Ecto neural progenitor cell (in vitro differentiated cells): ENCODE measurements at places on chromosomes 13 and 19.

- no peak for DNase-seq
Observed at GRCh38 chr19:51564791-51565190, 6.3 kb upstream of the ZNF175 start.

DNA sequence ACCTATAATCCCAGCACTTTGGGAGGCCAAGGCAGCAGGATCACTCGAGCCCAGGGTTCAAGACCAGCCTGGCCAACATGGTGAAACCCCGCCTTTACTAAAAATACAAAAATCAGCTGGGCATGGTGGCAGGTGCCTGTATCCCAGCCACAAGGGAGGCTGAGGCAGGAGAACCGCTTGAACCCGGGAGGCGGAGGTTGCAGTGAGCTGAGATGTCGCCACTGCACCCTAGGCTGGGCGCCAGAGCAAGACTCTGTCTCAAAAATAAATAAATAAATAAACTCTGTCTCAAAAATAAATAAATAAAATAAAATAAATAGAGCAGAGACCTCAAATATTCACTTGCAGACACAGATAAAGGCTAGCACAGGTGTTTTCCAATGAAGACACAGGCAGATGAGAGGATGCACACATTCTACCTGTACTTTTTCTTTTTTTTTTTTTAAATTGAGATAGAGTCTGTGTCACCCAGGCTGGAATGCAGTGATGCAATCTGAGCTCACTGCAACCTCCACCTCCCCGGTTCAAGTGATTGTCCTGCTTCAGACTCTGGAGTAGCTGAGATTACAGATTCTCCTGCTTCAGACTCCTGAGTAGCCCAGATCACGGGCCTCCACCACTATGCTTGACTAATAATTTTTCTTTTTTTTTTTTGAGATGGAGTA is 2.7 kb upstream of the RPS16 start:
- DNase-seq: no peak

- DNase-seq: no peak
Observed at GRCh38 chr13:64314331-64314730, 2898.7 kb upstream of the PCDH20 start.

DNA sequence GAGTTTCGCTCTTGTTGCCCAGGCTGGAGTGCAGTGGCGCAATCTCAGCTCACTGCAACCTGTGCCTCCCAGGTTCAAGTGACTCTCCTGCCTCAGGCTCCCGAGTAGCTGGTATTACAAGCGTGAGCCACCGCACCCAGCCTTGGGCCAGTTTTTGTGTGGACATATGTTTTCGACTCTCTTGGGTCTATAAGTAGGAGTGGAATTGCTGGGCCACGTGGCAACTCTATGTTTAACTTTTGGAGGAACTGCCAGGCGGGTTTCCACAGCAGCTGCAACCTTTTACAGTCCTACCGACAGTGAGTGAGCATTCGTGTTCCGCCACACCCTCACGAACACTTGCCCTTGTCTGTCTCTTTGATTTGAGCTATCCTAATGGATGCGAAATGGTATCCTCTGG is 44.9 kb downstream of the BICRA start:
- DNase-seq: no peak

DNA sequence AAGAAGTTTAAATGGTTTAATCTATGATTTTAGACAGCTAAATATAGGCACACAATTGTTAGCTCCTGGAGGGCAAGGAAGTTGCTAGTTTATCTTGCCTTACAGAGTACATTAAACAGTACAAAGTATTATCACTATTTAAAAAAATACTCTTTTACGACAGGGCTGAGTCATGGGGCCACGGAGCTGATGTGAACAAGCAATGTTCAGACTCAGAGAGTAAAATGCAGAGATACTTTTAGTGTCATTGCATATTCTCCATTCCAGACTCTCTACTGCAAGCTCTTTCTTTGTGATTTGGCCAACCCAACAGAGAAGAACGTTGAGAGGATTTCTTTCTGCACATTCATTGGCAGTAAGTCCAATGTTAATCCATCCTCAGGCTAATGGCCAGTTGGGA is 352.4 kb downstream of the SPRY2 start:
- no peak for DNase-seq

GRCh38 chr13:36778083-36778671 is 40.8 kb upstream of the RFXAP start:
- peak; percentile 85 for DNase-seq

- DNase-seq: no peak
Observed at GRCh38 chr13:25421612-25422011, 49.8 kb downstream of the ATP8A2 start.

- DNase-seq: no peak
Observed at GRCh38 chr19:48797103-48797502, 13.7 kb downstream of the BCAT2 start.

DNA sequence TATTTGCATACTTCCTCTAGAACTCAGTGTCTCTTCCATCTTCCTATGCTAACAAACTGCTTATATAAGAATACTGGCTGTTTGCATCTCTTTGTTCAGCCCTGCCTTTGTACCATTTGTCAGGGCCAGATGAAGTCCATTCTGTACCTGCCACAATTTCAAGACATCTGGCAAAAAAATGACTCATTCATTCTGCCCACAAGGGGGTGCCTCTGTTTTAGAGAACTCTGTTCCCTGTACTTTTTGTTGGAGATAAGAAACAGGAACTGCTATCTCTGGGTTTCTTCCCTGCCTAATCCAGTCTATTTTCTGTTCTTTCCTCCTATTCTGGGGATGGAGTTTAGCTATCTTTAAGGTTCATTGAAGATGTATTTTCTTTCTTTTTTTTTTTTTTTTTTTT is 23.0 kb downstream of the ZNF568 start:
- no peak for DNase-seq

DNA sequence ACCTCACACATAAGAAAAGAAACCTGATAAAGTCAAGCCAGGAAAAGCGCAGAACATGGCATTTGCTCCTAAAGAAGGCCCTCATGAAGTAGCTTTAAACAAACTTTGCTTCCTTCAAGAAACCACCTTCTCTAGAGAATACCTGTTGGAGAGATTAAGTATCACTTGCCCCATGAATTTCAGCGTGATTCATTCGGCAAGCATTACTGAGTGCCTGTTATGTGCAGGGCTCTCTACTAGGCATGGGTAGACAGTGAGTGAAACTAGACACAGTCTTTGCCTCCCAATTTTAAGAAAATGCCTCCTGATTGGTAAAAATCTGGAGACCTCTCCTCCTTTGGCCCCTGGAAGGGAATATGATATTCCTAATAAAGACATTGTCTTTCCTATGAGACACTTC is 475.8 kb upstream of the NBEA start:
- DNase-seq: no peak

- no peak for DNase-seq
Observed at GRCh38 chr13:71879129-71879535, 12.1 kb upstream of the DACH1 start.

DNA sequence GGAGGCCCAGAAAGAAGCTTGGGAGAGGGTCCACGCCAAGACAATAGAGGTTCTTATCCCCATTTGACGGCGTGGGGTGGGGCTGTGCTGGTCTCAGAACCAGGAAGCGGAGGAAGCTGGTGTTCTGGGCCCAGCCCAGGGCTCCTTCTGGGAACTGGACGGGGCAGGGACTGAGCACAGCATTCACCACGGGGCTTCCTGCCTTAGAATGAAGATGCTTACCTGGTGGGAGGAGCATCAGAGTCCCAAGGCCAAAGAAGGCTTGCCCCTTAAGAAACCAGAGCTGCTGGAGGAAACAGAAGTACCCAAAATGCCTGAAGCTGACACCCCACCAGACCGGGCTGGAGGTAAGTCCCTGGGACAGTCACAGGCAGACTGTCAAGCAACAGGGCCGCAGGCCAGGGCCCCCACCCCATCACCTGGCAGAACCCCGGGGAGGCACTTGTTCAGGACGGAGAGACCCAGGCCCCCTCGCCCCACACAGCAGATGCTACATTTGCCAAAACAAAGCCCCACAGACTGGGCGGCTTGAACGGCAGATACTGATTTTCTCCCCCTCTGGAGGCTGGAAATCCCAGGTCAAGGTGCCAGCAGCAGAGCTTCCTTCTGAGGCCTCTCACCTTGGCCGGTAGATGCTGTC is 17.8 kb upstream of the IGLON5 start:
- DNase-seq: no peak

GRCh38 chr13:35741657-35742056 is 265.2 kb upstream of the MAB21L1 start:
- DNase-seq: no peak

- no peak for DNase-seq
Observed at GRCh38 chr13:66879988-66880387, 350.1 kb downstream of the PCDH9 start.

- DNase-seq: no peak
Observed at GRCh38 chr13:93690139-93690538, 463.5 kb downstream of the GPC6 start.

DNA sequence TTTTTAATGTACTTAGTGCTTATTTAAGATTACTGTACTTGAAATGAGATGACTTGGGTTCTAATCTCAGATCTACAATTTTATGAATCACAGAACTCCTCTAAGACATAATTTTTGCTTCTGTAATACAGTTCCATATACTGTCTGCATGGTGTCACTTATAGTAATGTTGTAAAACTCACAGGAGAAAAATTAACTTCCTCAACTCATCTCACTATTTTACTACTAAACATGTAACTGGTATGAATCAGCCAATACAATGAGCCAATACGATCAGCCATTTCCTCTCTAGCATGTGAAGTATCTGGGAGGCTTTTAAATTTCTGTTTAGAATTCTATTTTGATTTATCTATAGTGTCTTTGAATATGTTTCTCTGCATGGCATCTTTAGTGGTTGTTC is 85.3 kb downstream of the NHLRC3 start:
- DNase-seq: no peak

DNA sequence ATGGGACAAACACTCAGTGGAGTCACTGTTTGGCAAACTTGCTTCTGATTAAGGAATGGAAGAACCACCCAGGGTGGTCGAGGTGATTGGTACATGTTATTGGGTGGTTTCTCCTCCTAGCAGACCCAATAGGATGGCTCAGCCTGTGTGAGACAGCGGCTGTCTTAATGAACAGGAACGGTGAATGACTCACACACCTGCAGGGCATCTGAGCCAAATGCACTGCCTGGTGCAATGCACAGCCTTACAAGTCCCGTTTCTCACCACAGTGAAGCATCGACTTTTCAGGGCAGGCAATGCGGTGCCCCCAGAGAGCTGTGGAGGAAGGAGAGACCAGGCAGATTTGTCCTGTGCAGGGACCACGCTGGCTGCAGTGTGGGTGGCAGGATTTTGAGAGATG is 238.5 kb downstream of the FGF9 start:
- no peak for DNase-seq

GRCh38 chr13:101121608-101122007 is 294.7 kb downstream of the NALCN start:
- no peak for DNase-seq

DNA sequence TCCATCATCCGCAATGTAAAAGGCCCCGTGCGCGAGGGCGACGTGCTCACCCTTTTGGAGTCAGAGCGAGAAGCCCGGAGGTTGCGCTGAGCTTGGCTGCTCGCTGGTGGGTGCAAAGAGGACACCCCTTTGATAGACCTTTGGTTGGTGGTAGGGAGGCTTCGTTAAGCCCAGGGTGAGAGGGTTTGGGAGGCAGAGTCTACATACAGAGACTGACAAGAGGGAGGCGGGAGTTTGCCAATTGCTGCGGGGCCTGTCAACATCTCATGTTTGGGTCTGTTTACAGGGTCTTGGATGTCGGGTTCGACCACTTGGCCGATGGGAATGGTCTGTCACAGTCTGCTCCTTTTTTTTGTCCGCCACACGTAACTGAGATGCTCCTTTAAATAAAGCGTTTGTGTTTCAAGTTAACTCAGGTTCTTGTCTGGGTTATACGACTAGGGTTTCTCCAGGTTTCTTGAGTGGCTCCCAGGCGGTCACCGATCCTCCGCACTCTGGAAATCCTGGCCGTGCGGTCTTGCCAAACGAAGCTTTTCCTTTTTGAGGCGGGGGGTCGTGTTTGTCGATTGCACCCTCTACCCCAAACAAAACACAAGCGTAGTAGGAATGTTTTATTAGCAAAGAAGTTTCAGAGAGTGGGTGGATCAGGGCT is 816 bp downstream of the RPS28 start:
- no peak for DNase-seq

GRCh38 chr19:53600217-53600616 is 31.6 kb upstream of the DPRX start:
- no peak for DNase-seq

- peak; percentile 15 for DNase-seq
Observed at GRCh38 chr13:110424569-110425443, 117.7 kb downstream of the COL4A2 start.

GRCh38 chr19:732148-733069 is 18.5 kb upstream of the MISP start:
- no peak for DNase-seq

DNA sequence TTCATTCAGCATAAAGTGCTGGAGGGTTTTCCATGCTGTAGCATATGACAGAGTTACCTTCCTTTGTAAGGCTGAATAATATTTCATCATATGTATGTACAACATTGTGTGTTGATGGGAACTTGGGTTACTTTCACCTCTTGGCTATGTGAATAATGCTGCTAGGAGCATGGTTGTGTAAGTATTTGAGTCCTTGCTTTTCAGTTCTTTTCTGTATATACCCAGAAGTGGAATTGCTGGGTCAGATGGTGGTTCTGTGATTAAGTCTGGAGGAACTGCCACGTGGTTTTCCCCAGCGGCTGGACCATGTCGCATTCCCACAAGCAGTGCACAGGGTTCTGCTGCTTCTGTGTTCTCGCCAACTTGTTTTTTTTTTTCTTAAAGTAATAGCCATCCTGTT is 101.2 kb upstream of the TEX29 start:
- DNase-seq: no peak

GRCh38 chr19:53485046-53486004 is 17.8 kb downstream of the ZNF813 start:
- DNase-seq: no peak

DNA sequence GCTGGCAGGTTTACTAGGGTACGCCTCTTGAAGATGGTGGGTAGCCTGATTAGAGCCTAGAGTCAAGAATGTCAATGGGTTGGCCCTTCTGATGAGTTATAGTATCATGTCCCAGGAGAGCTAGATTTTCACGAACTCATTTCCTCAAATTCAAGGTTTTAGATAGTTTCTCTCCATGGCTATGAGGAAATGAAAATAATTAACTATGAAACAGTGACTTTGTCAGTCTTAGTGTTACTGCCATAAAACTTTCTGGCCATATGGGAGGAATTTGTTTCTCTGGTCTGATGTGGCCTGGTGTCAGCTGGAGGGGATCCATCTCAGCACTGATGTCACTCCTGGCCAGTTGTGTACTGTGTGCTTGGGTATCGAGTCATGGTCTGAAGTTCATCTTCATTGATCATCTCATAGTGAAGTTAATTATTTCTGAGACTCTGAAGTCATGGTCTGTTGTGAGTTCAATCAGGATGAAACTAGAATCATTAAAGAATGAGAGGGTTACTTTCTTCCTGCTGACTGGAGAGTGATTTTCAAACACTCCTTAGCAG is 49.4 kb upstream of the TNFSF11 start:
- no peak for DNase-seq

DNA sequence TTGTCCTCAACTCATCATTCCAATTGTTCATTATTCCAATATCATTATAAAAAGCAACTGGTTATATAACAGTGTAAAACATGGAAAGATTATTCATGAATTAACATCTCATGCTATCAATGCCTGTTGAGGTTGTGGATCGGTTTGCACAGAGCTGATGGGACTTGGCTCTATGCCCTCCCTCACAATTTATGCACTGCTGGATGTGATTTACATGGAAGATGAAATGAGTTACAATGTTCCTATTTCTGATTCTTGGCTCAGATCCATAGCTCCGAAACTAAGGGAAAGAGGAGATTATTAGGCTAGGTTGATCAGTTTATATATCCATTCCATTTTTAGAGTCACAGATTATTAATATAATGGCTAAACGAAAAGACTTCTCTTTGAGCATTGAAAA is 38.6 kb downstream of the SCEL start:
- DNase-seq: no peak
